ENCODE measurements at places on chromosomes 5 and 9.

GRCh38 chr5:111383288-111383970 lies 128.9 kb downstream of the STARD4 start:
- no peak for DNase-seq

GRCh38 chr5:108788142-108788541 lies 40.4 kb downstream of the FER start:
- no peak for DNase-seq

- DNase-seq, result no peak
Measured at GRCh38 chr9:73411494-73411893, 259.8 kb downstream of the ANXA1 start.

GRCh38 chr9:70352802-70353201 lies 61.7 kb downstream of the KLF9 start:
- DNase-seq, result no peak

DNA sequence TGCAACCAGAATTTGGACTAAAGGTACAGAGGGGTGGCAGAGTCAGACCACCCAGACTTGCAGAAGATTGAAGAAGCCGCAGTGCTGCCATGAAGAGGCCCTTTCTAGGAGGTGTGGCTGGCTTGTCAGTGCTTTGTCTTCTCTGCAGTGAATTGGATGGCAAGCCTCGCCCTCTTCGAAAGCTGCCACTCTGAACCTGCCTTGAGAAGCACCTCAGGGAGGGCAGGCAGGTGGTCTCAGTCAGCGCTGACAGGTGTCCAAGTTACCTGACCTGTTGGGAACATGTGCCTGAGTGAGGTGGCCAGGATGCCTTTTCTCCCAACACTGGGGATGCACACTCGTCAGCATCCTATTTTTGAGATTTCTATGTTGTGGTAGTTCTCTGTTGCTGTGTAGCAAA lies 6.2 kb downstream of the TENT4A start:
- no peak for DNase-seq
